D341Med (cell line): ENCODE measurements at places on chromosomes 4 and X.

- no peak for DNase-seq
These were observed 180.5 kb downstream of the PPP1R2C start for GRCh38 chrX:42597481-42597880.

GRCh38 chrX:119677654-119677981 lies 15.3 kb downstream of the SEPTIN6 start:
- DNase-seq, result no peak

DNA sequence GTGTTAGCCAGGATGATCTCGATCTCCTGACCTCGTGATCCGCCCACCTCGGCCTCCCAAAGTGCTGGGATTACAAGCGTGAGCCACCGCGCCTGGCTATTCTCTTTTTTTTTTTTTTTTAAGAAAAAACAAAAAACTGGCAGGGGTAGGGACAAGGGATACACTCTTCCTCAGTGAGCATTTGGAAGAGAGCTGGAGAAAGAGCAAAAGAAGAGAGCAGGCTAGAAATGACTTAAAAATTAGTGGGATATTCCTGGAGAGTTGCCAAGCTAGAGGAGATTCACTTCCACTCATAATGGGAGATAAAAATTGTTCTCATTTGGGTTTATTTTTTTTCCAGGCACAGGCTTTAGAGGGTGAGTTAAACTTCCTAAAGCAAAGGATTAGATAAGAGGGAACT lies 140.0 kb upstream of the SCML1 start:
- DNase-seq, result no peak

DNA sequence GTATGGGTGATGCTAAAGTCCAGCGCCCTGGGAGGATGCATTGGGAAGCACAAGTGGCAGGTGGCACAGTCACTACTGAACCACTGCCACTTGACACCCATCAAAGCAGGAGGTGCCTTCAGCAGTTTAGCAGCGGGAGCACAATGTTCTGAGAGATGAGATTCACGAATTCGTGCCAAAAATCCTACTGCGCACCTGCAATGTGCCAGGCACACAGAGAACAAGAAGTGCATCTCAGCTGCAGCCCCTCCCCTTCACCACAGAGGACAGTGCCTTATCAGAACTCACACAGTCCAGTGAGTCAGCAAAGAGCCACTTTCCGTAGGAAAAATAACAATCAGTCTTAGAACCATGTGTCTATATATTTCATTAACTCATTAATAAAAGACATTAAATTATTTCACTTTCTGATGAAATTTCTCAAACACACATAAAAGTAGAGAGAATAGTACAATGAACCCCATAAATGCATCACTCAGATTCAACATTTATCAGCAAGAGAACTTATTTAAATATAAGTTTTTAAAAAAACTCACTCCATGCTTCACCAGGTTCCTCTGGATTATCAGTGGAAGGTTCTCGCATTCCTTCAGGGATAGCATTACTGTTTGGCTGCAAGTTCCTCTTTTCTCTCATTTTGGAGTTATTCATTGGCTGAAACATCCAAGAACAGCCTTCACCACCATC lies 47.0 kb downstream of the BEND2 start:
- DNase-seq, result no peak

- no peak for DNase-seq
These were observed 165.0 kb downstream of the RBM46 start for GRCh38 chr4:154946113-154946512.

DNA sequence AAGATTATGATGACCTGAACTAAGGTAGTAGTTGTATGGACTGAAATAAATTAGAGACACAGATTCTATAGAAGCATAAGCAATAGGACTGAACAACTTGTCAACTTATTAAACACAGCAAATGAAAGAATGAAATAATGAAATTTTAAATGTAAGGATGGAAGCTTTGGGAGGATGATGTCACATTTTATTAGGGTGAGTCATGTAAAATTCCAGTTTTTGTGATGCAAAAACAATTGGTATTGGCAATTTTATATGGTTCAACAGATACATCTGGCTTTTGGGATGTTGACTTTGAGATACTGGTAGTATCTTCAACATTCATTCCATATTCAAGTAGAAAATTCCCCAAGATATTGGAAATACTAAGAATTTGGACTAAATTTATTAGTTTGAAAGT lies 72.7 kb upstream of the IL15 start:
- no peak for DNase-seq

- DNase-seq, result no peak
These were observed 14.9 kb downstream of the LSM6 start for GRCh38 chr4:146190456-146190855.

GRCh38 chr4:33959519-33959918 lies 2284.8 kb downstream of the ARAP2 start:
- no peak for DNase-seq

DNA sequence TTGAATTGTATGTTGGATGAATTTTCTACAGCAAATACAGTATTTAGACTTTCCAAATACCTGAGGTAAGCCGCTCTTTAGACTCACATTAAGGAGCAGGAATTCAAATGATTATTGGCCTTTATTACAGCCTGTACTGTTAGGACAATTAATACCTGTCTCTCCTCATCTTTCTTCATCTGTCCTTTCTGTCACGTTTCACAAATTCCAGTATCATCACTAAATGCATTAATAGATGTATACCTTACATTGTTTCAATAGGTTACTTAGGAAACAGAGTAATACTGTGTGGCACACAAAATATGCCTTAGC lies 1.2 kb downstream of the FAM241A start:
- DNase-seq, result no peak

DNA sequence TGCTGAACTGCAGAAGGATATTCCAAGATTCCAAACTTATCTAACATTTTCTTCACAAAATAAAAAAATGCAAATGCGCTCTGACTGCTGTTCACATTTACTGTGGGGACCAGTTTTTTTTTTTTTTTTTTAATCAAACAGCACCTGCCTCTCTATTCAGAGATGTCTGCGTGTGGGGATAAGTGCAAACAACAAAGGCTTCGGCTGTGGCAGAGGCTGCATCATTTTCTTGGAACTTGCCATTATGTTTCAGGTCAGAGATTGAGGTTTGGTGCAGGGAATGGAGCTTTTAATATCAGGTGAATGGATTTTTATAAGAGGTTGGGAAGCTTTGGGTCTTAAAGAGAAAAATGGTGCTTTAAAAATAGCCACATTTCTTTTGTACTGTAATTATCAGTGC lies 78.2 kb upstream of the TET2 start:
- no peak for DNase-seq

DNA sequence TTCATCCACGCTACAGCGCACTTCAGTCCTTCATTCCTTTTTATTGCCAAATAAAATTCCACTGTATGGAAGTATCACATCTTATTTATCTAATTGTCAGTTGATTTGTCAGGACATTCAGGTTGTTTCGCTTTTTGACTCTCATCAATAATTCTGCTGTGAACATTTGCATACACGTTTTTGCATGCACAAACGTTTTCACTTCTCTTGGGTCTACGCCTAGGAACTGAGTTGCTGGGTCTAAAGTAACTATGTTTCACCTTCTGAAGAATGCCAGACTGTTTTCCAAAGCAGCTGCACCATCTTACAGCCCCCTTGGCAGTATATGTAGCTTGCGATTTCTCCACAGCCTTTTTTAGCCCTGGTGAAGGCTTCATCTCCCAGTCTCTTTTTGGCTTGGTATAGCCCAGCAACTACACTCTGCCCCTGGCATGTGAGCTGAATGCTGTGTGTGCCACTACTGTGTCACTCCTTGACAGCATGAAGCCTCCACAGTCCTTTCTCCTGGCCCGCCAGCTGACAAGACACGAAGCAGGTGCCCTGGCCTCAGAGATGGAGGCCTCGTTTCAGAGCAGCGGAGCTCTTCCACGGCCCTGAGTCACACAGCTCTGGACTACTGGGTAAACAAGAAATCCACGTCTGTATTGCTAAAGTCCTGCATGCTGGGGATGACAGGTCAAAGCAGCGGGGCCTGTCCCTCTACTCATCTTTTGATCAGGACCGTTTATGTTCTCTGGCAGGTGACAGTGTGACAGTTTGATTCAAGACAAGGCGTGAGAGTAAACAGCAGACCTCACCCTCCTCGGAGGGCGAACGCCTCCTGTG lies 75.5 kb downstream of the NSUN7 start:
- DNase-seq, result no peak

DNA sequence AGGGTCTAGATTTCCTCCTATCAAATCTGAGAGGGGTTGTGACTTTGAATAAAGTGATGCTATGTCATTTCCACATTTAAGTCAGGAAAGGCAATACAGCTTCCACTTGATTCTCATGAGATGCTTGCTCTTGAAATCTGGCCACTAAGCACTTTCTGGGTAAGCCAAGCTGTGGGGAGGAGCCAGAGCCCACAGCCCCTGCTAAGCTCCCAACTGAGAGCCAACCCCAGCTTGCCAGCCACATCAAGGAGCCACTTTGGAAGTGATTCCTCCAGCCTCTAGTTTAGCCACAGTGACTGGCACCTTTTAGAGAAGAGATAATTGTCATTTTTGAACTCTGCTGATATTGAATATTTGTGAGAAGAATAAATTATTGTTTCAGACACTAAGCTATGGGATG lies 1441.5 kb upstream of the IGFBP7 start:
- peak; percentile 61 for DNase-seq

DNA sequence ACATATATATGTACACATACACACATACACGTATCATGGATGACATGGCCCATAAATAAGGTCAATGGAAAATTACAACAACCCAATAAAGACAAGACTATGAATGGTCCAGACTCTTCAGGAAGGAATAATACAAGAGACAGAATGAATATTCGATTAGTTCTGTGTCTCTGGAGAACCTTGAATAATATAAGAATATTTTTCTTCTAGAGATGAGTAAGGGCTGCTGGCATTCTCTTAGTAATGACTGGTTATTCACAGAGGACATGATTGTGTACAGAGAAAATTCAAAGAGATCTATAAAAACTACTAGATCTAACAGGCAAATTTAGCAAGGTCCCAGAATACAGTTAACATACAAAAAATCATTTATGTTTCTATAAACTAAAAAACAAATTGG lies 23.3 kb downstream of the SPIN4 start:
- no peak for DNase-seq

DNA sequence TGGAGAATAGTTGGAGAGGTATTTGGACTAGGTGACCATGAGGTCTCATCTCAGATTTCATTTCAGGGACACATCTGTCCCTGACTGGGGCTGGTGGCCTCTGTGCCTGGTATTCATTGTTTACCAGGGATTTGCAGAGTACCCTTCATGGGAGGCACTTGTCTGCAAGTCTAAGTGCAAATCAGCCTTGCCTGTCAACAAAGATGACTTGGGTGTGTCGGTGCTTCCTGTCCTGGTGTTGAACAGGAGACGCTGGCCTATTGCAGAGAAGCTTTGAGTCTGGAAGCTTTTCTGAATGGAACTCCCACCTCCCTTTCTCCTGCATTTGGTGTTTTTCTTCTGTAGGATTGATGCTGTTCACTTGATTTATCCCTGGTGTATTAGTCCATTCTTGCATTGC lies 104.1 kb downstream of the TNIP2 start:
- no peak for DNase-seq

DNA sequence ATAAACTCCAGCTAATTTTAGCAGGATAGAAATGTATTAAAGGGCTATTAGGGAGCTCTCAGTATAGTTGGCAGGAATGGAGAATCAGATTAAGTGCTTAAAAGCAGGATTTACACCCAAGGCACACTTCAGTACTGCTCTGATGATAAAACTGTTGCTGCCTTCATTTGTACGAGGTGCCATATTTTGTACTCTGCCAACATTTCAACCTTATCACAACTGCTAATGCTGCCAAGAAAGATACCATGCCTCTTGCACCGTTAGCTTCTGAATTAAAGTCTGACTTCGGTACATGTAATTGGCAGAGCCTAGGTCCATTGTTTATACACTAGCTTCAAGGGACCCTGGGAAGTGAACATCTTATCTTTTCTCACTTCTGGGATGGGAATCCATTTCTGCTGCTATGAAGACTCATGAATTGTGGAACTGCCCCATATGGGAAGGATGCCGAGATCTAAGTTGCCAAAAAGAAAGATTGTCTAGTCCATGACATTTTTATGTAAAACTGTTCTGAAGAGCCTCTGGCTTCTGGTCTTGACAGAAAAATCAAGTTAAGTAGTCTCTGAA lies 624.0 kb upstream of the IGFBP7 start:
- peak; percentile 28 for DNase-seq

DNA sequence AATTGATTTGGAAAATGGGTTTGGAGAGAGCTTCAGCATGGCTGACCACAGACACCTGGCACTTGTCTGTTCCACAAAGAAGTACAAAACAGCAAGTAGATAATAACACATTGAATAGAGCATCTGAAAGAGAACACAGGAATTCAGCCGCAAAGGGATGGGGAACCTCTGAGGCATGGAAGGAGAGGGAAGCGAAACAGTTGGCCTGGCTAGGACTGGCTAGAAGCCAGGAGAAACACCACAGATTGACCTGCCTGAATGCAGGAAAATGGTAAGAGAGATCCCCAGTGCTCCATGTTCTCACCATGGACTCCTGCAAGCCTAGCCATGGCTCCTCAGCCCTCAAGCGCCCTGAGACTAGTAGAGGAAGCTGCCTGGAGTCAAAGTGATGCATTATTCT lies 169.7 kb upstream of the SH3RF1 start:
- no peak for DNase-seq

DNA sequence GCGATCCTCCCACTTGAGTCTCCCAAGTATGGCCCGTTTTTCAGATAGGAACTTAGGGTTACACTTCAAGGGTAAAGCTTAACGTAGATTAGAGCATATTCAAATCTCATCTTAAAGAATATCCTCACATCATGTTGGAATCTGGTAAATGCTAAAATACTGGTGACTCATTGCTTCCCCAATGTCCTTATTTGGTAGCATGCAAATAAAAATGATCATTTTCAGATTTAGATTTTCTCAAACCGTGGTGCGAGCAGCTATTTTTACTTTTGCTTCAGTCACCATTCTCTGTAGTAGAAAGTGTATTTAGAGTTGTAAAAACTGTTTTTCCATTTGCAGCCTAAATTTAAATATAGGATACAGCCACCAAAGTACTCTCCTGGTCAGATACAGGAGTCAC lies 101.5 kb upstream of the MAML3 start:
- DNase-seq, result no peak

DNA sequence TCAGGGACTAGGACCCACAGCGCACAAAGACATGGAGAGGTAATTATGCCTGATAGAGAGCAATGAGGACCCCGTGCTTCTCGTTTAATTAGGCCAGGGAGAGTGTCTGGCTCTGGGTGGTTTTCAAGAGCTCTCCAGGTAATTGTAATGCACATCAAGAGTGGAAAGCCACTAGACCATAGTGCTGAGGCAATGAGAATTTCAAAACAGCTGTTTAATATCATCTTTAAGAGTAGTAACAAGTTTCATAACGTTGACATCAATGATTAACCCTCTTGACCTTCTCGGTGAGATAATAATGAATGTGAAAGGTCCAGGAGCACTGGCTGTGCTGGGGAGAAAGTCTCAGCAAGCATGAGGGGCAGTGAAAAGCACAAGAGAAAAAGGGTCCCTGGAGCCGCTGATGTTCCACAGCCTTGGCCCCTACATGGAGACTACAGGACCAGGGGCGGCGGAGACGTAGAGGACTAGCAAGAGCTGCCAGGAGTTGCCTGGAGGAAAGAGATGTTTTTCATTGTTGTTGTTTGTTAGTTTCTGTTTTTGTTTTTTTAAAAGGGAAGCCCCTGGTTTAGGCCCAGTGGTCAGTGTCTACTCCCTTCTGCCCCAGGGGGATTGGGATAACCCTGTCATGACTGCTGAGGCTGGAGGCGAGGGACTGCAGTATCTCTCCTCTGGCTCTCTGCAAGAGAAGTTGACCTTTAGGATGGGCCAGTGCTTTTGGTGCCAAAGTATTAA lies 14.8 kb upstream of the CXCR3 start:
- DNase-seq, result no peak

- DNase-seq, result peak; percentile 24
These were observed 25.0 kb downstream of the ASMTL start for GRCh38 chrX:1427756-1428155.
